ENCODE measurements at places on chromosomes 7 and 10.

- no peak for DNase-seq
Measured at GRCh38 chr10:131576341-131577177, 265.0 kb upstream of the TCERG1L start.

DNA sequence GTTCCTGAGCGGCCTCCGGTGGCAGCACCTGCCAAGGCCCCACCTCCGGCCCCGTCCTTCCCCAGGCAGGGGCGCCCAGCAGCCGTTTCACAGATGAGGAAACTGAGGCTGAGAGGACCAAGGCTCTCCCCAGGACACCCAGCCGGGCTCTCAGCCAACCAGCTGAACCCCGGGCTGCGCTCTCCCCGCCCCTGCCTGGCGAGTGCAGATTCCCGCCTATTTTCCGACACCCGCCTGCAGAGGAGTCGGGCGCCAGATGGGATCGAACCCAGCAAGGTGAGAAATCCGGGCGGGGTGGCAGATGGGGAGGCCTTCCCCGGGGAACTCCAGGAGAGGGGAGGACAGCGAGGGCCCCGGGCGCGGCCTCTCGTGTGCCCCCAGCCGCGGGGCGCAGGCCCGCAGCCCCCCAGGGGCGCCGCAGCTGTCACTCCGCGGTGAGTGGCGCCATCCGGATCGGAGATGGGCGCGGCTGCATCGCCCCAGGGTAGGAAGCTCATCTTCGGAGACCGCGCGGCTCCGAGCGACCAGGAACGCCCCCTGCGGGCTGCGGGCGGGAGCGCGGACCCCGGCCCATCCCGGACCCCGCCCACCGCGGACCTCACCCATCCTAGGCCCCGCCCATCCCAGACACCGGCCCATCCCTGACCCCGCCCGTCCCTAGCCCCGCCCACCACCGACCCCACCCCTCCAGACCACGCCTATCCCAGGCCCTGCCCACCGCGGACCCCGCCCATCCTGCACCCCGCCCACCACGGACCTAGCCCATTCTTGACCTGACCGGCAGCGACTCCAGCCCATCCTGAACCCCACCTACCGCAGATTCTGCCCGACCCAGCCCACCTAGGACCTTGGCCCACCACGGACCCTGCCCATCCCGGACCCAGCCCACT lies 90.3 kb downstream of the MICALL2 start:
- no peak for DNase-seq

DNA sequence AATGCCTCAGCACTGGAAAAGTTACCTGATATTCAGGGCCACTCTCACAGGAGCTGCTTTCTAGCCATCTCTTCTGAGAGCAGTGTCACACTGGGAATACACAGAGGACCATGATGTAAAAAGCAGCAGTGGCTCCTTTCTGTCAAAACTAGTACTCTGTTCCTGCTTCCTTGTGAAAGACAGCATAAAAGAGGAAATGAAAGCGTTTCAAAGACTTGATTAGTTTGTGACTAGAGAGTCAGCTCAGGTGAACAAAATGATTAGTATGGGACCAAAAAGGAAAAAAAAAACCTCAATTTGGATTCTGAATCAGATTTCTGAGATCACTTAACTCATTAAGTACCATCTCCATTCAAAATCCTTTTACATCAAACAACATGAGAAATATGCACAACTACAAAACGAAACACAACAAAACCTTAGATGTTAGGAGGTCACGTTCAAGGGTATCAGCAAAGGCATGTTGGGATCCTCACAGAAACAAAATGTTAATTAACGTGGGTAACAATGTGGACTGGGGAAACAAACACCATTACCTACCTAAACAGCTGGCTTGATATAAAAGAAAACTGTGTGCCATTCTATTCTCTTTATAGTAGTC lies 103.7 kb downstream of the MACC1 start:
- no peak for DNase-seq

GRCh38 chr7:27665531-27665930 lies 2.8 kb upstream of the HIBADH start:
- no peak for DNase-seq

GRCh38 chr10:14727465-14727864 lies 47.2 kb downstream of the FAM107B start:
- no peak for DNase-seq
